Aorta (tissue), 5 donors: ENCODE measurements at places on chromosomes 2 and 18. TPM values are rescaled to one million over a fixed set of nuclear protein-coding genes. Genes with fewer than 3 reads are reported as not detected.

GPBAR1 gene
- 3.7 TPM for total RNA-seq

PROM2 gene
- 1.4 TPM for total RNA-seq

HTR2B gene
- total RNA-seq = 2.0 TPM

CAPN10 gene
- total RNA-seq = 23.7 TPM

PRSS56 gene
- not detected for total RNA-seq

ACADL gene
- total RNA-seq = 32.8 TPM

- peaks cover 6% of the 10 kb centered on the region for H3K36me3 ChIP-seq
- DNase-seq = no peak
- H3K27me3 ChIP-seq = no peaks in the 10 kb centered on the region
- H3K4me1 ChIP-seq = no peaks in the 10 kb centered on the region
These were observed 34.0 kb downstream of the UXS1 start for GRCh38 chr2:106159866-106160785.

- H3K4me1 ChIP-seq = no peaks in the 10 kb centered on the region
- no peaks in the 10 kb centered on the region for H3K36me3 ChIP-seq
- no peaks in the 10 kb centered on the region for H3K27me3 ChIP-seq
- DNase-seq = no peak
- no peak overlapping the region for H3K27ac ChIP-seq
These were observed 5.0 kb downstream of the RUFY4 start for GRCh38 chr2:218074031-218074430.

GRCh38 chr2:197804758-197805714 lies 643 bp downstream of the PLCL1 start:
- peak; percentile 63 for DNase-seq
- peak overlapping the region; percentile 30 for H3K4me3 ChIP-seq
- H3K4me1 ChIP-seq = peaks cover 9% of the 10 kb centered on the region

DNA sequence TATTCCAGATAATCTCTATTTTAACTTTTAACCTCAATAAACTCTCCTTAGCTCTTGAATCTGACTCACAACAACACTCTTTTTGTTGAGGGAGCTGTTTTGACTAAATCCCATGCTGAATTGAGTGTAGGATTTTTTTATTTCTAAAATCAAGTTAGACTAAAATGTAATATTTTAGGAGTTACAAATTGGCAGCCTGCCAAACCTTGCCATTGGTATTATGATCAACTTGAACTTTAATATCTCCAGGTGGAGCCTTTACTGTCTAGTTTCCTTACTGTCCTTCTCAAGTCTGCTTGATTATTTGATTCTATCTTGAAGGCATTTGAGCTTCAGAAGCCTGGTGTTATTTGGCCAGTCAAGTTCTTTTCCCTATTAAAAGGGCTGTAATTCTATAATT lies 8.7 kb downstream of the PIKFYVE start:
- H3K27me3 ChIP-seq = no peaks in the 10 kb centered on the region
- no peak overlapping the region for H3K27ac ChIP-seq
- peaks cover 2% of the 10 kb centered on the region for H3K36me3 ChIP-seq

DNA sequence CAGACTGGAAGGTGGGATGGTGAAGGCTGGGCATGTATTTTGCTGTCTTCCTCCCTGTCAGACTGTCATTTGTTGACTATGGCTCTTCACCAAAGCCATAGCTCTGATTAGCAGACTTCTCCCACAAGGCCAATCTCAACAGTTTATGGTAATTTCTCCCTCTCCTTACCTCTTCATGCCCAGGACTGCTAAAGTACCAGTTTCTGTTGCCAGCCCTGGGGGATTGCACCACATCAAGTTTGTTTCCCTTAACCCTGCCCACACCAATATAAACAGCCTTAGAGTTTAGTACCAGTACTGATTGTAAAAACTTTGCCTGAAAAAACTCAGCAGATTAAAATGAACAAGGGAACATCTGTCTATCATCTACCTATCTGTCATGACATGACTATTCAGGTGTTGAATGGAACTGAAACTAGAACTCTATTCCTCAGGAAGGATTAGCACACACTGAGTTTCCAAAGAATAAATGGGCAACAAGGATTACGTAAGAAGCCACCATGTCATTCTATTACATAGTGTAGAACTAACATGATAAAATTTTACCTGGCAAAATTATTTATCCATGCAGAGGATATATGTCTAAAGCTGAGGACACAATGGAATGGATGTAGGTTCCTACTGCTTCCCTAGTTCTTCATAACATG lies 13.7 kb downstream of the FEZ2 start:
- no peaks in the 10 kb centered on the region for H3K4me1 ChIP-seq
- H3K4me3 ChIP-seq = no peak overlapping the region
- DNase-seq = no peak
- H3K36me3 ChIP-seq = peaks cover 8% of the 10 kb centered on the region
- H3K27me3 ChIP-seq = no peaks in the 10 kb centered on the region

GRCh38 chr18:29071869-29072268 lies 894.9 kb upstream of the CDH2 start:
- no peak overlapping the region for H3K4me3 ChIP-seq
- DNase-seq = no peak
- H3K36me3 ChIP-seq = no peaks in the 10 kb centered on the region
- no peaks in the 10 kb centered on the region for H3K27me3 ChIP-seq

- H3K27me3 ChIP-seq = no peaks in the 10 kb centered on the region
- H3K27ac ChIP-seq = no peak overlapping the region
- no peaks in the 10 kb centered on the region for H3K36me3 ChIP-seq
- no peak overlapping the region for H3K4me3 ChIP-seq
- no peaks in the 10 kb centered on the region for H3K4me1 ChIP-seq
These were observed 71.6 kb upstream of the L3MBTL4 start for GRCh38 chr18:6486313-6486712.

- H3K4me1 ChIP-seq = peaks cover 7% of the 10 kb centered on the region
- H3K36me3 ChIP-seq = no peaks in the 10 kb centered on the region
- no peaks in the 10 kb centered on the region for H3K27me3 ChIP-seq
- DNase-seq = no peak
- no peak overlapping the region for H3K4me3 ChIP-seq
- no peak overlapping the region for H3K27ac ChIP-seq
These were observed 45.2 kb downstream of the GAREM1 start for GRCh38 chr18:32425466-32425865.

GRCh38 chr2:20490300-20491181 lies 43.7 kb downstream of the RHOB start:
- H3K4me3 ChIP-seq = no peak overlapping the region
- no peaks in the 10 kb centered on the region for H3K4me1 ChIP-seq
- H3K27ac ChIP-seq = no peak overlapping the region
- no peaks in the 10 kb centered on the region for H3K27me3 ChIP-seq
- DNase-seq = peak; percentile 72
- H3K36me3 ChIP-seq = no peaks in the 10 kb centered on the region

DNA sequence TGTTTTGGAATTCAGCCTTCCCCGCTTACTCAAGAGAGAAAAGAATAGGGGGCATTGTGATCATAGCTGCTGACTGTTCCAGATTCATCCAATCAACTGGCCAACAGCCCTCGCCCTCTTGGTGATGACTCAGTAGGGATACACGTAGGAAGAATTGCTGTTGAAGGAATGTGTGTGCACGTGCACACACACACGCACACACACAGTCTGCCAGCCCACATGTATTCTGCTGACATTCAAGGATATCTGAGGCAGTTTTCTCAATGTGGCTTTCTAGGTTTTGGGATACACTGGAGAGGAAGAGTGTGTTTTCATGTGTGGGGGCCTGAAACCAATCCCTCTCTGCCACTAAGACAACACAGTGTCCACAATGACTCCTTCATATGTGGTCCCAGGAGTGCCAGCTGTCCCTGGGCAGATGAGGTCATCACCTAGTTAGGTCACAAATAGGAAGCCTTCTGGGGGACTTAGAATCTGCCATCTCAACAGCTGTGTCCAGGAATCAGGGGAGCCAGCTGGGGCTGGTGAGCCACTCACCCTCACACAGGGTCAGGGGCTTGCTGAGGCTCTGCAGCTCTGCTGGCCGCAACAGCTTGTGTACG lies 352.6 kb downstream of the SS18 start:
- DNase-seq = no peak
- no peak overlapping the region for H3K4me3 ChIP-seq
- no peaks in the 10 kb centered on the region for H3K4me1 ChIP-seq
- no peaks in the 10 kb centered on the region for H3K36me3 ChIP-seq

DNA sequence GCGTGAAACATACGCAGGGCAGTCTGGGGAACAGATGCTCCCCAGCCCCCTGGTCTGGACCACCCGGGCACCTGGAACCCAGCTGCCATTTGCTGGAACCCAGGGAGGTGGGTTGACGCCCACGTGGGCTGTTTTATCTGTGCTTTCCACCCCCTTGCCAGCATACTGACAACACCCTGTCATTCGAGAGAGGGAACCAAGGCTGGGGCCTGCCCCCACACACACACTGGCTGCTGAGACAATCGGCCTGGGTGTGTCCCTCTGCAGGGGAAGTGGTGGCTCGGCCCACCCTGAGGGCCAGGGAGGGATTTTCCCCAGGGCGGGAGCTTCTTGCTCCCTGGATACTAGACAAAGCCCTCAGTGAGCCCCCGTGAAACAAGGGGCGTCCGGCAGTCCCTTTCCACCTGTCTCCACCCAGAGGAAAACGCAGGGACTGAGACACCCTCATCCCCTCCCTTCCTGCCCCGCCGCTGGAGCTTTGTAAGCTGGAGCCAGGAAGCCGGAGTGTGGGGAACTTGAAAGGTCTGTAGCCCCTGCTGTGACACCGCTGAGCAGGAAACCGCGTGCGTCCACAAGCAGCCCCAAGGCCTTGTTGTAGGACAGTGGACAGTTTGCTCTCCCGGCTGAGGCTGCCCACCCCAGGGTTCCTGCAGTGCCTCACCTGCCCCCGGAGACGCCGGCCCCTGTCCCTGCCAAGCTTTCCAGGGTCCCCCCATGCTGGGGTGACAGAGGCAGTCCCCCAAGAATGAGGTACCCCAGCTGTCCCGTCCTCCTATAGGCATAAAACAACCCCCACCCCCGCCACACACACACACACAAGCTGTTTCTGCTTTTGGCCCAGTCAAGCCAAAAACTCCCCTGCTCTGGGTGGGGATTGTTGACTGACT lies 14.1 kb upstream of the KLF11 start:
- peak; percentile 76 for DNase-seq
- no peaks in the 10 kb centered on the region for H3K4me1 ChIP-seq
- H3K27me3 ChIP-seq = no peaks in the 10 kb centered on the region
- no peak overlapping the region for H3K4me3 ChIP-seq
- H3K36me3 ChIP-seq = no peaks in the 10 kb centered on the region
- H3K27ac ChIP-seq = no peak overlapping the region

- H3K27ac ChIP-seq = no peak overlapping the region
- no peaks in the 10 kb centered on the region for H3K36me3 ChIP-seq
- H3K4me3 ChIP-seq = no peak overlapping the region
These were observed 2.9 kb upstream of the SLC4A3 start for GRCh38 chr2:219624565-219624964.

GRCh38 chr2:609449-609848 lies 67.8 kb downstream of the TMEM18 start:
- no peak overlapping the region for H3K4me3 ChIP-seq
- H3K27ac ChIP-seq = no peak overlapping the region
- peak; percentile 56 for DNase-seq
- no peaks in the 10 kb centered on the region for H3K4me1 ChIP-seq
- no peaks in the 10 kb centered on the region for H3K27me3 ChIP-seq

DNA sequence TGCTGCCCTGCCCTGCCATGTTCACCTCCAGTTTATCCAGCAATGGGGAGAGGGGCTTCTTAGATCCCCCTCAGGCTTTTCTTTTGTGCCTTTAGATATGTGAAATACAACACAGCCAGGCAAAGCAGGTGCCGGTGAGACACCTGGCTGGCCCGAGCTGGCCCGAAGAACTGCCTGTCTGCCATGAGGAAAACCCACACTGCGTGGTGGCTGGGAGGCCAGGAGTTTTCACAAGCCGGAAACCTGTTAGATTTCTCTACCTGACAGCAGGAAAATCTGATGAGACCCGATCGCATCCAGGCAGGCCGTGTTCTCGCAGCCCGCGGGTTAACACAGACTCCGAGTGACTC lies 5.7 kb upstream of the GAL3ST2 start:
- no peaks in the 10 kb centered on the region for H3K36me3 ChIP-seq
- H3K27ac ChIP-seq = no peak overlapping the region
- DNase-seq = no peak
- no peaks in the 10 kb centered on the region for H3K4me1 ChIP-seq

- H3K36me3 ChIP-seq = no peaks in the 10 kb centered on the region
- no peak overlapping the region for H3K4me3 ChIP-seq
- H3K27me3 ChIP-seq = no peaks in the 10 kb centered on the region
These were observed 54.6 kb upstream of the PHLPP1 start for GRCh38 chr18:62660691-62661090.

DNA sequence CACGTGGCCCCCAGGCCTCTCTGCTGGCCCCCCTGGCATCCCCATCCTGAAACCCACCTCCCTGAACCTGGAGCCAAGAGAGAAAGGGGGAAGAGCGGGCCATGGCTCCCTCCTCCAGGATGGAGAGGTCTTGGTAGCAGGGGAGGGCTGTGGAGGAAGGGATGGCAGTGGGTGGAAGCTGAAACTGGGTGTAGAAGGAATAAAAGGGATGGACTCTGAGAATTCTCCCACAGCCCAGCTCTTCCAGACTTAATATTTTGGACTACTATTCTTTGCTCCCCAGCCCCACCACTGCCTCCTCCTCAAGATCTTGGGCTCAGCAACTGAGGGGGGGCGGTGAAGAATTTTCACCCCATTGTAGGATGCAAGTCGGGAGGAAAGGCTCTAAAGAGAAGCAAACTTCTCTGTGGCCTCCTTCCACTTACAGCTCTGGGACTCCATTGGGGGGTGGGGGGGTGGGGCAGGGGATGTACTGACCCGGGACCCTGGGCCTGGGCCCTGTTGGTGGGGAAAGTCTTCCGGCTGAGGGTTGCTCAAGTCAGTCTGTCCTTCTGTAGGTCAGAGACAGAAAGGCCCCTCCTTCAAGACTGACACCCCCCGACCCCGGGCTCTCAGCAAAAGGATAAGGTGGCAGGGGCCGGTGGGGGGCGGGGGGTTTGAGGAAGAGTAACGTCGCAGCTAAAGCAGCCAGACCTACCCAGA lies 501 bp downstream of the TNS1 start:
- no peaks in the 10 kb centered on the region for H3K36me3 ChIP-seq
- no peak for DNase-seq
- no peaks in the 10 kb centered on the region for H3K4me1 ChIP-seq
- H3K4me3 ChIP-seq = peak overlapping the region; percentile 44
- H3K27me3 ChIP-seq = no peaks in the 10 kb centered on the region

GRCh38 chr2:19543663-19544383 lies 185.4 kb upstream of the OSR1 start:
- H3K27me3 ChIP-seq = no peaks in the 10 kb centered on the region
- H3K36me3 ChIP-seq = no peaks in the 10 kb centered on the region
- no peak overlapping the region for H3K4me3 ChIP-seq

GRCh38 chr18:77078690-77079070 lies 53.9 kb downstream of the MBP start:
- H3K27me3 ChIP-seq = no peaks in the 10 kb centered on the region
- no peaks in the 10 kb centered on the region for H3K36me3 ChIP-seq
- no peak overlapping the region for H3K4me3 ChIP-seq
- no peaks in the 10 kb centered on the region for H3K4me1 ChIP-seq
- H3K27ac ChIP-seq = no peak overlapping the region
